SW 1271 (cell line): ENCODE measurements at places on chromosomes 2 and 18.

DNA sequence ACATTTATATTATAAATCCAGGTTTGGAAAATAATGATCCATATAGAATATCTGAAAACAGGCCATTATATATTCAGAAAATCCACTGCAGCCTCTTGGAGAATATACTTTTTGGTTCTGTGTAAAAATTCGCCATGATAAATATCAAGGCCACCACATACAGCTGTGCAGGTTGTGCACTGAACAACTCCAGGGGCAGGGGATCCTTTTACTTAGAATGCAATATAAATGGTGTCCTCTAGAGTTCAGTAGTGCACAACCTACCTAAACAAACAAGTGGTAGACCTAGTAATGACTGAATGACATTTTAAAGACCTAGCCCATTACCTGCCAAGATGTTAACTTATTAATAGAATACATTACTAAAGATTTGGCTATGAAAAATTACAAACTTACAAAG lies 22.4 kb downstream of the MOGAT1 start:
- no peak for DNase-seq

GRCh38 chr2:107380912-107381311 lies 445.8 kb upstream of the RGPD4 start:
- DNase-seq = no peak

DNA sequence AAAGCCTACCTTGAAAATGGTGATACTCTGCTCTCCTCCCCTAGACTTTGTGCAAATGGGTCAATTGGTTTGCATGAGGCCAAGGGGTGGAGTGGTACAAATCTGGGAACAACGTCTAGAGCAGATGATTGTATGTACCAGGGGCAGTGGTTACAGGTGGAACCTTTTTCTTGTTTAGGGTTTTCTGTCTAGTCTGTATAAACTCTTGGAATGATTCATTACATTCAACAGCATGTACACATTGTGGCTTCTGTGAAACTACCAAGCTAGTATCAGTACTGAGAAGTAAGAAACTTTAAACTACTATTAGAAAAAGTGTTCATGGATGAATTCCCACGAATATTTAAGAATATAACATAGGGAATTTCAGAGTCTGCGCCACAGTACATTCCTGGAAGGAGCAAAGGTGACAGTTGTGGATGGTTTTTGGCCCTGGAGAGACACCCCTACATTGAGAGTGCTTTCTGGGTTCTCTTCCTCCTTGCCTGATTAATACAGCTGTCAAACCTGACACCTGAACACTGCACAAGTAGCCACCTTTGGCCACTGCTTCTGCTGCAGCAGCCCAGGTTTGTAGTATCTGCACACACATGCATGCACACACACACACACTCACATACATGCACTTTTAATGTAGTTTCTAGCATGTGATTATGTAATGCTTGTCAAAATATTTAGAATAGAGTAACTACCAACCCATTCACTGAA lies 30.0 kb downstream of the CFAP221 start:
- DNase-seq = no peak

- no peak for DNase-seq
Observed at GRCh38 chr18:27649621-27650020, 464.5 kb upstream of the CHST9 start.

- DNase-seq = peak; percentile 61
Observed at GRCh38 chr2:63661076-63661475, 72.3 kb downstream of the MDH1 start.

DNA sequence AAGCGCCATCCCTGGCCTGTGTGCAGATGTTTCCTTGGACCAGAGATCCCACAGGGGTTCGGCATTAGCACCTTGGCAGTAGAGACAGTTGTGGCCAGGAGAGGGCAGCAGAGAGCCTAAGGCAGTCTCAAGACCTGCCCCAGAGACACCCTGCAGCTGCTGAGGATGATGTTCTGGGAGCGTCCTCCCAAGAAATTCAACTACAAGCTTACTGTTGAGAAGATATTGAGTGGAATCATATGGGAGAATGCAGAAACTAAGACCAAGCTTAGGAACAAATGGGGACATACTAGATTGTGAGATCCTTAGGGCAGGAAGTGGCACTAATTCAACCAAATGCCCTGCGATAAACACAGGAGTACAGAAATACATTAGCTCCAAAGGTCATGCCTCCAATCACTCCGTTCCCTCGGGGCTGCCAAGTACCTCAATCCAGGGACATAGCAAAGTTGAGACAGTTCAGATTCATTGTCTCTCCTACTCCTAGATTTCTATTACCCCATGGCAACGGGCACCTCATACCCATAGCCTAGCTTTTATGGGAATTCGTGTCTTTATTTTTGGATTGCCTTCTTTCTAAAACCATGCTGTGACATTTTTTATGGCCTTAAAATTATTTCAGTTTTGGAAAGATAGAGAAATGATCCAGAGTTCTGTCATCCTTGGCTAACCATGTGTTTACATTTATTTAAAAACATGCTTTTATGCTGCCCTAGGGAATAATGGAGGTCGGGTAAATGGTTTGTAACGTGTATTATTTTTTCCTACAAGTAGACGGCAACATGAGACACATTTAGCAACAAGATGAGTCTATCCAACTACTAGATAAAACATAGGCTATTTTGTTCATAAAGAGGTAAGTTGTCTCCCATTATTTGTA lies 2.2 kb upstream of the ERMN start:
- DNase-seq = no peak

DNA sequence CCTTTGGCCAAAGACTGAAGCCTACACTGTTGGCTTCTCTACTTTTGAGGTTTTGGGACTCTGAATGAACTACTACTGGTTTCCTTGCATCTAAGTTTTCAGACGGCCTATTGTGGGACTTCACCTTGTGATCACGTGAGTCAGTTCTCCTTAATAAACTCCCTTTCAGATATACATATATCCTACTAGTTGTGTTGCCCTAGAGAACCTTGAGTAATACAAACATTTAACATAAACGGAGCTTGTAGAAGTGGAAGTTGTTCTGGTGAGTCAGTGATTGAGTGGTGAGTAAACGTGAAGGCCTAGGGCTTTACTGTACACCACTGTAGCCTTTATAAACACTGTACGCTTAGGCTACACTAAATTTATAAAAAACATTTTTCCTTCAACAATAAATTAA lies 107.2 kb upstream of the CDH2 start:
- no peak for DNase-seq
